Mammary epithelial cell (primary cell): ENCODE measurements at places on chromosomes 3 and 15. TPM values are rescaled to one million over a fixed set of nuclear protein-coding genes. Genes with fewer than 3 reads are reported as not detected.

WDR93 gene
- total RNA-seq: not detected in 2 replicates

GASK1A gene
- 1.0 and 1.1 TPM in 2 replicates for total RNA-seq

MGLL gene
- total RNA-seq: 7.8 TPM

SPSB4 gene
- total RNA-seq: not detected

MAP6D1 gene
- 1.1 and 1.4 TPM in 2 replicates for total RNA-seq

EPHA6 gene
- 0.48 TPM in 1 of 2 replicates, not detected in the other for total RNA-seq

OXTR gene
- total RNA-seq: 8.0 TPM

- no peak for DNase-seq
Observed at GRCh38 chr3:54014067-54014466, 108.3 kb upstream of the CACNA2D3 start.

- DNase-seq: no peak
Observed at GRCh38 chr15:76064375-76064774, 4.6 kb downstream of the TMEM266 start.

DNA sequence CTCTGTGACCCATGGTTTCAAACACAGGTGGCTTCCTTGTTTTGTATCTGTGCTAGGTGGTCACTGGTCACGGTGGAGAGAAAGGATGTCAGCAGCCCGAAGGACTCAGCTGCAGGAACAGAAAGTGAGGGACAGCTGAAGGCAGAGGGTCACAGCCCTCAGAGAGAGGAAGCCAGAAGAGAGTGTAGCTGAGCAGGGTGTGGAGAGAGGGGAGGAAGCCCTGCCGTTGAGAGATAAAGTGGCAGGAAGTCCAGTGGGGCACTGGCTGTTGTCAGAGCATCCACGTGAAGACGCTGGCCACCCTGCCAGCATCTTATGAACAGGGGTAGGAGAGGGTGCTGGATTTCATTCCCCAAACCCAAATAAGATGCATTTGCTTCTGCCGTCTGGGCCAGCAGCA is 36.9 kb downstream of the LIMD1 start:
- no peak for DNase-seq

DNA sequence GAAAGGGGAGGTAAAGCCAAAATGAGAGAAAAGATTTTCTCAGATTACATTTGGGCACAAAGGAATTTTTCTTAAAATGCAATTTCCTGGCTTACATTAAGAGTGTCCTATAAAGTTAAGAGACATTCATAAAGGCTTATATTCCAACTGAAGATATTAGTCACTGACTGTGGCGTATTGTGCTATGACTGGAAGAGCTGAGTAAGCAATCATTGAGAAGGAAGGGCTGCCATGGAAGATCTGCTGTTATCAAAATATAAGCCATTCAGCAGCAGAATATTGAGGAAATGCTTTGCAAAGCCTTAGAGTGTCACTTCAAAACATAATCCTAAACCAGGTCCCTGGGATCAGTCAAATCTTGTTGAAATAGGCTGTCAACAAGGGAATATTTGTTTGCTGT is 593.9 kb downstream of the TUSC7 start:
- DNase-seq: no peak

DNA sequence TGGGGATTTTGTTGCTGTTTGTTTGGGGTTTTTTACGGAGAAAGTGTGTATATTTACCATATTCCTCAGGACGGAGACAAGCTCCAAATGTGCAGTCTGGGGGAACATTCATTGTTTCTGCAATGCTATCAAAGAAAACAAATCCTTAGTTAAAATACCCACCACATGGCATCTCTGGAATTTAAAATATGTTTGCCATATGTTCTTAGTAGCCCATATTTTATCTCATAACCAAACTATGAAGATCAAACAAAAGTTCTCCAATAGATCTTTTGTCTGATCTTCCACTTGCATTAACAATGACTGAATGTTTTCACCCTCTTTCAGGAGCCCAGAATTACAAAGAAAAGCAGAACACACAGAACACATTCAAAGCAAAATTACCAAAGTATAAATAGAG is 35.3 kb downstream of the EFHB start:
- no peak for DNase-seq
